HepG2 (cell line): ENCODE measurements at places on chromosomes 2 and 18. TPM values are rescaled to one million over a fixed set of nuclear protein-coding genes. Genes with fewer than 3 reads are reported as not detected.

DNA sequence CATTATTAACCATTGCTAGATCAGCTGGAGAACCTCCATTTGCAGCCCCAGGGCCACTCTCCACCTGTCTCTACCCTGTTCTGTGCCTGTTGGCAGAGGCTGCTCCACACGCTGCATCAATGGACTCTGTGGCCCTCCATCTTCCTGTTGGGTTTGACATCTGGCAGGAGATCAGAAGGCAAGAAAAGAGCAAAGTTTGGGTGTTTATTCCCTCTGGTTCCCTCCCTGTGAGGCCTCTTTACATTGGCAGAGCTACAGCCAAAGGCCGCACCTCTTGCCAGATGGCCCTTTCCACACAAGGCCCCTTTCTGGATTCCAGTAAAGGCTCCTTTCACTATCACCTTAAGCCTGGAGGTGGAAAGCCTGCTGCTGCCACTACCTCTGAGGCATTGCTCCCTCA, 110.9 kb upstream of the RND3 start:
- no peaks in the 10 kb centered on the region for H3K27me3 ChIP-seq
- no peak overlapping the region for H3K27ac ChIP-seq
- DNase-seq, result no peak
- no peaks in the 10 kb centered on the region for H3K36me3 ChIP-seq
- peaks cover 8% of the 10 kb centered on the region for H3K4me1 ChIP-seq

DNA sequence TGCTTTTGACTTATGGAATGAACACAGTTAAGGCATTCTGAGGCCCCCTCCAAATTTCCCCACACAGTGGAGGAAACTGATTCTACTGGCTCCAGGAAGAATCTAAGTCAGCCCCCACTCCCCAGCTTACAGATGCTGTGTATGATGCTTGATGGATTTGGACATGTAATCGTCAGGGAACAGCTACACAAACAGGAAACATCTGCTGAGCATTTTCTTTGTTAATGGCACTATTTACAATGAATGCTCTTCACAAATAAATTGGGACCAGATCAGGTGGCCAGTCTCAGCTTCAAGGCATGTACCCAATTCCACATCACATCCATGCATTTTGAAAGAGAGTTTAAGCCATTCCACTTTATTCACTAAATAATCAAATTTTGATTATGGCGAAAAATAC, 562.3 kb downstream of the SOX11 start:
- H3K4me3 ChIP-seq, result no peak overlapping the region
- no peak overlapping the region for H3K27ac ChIP-seq
- H3K27me3 ChIP-seq, result no peaks in the 10 kb centered on the region
- no peaks in the 10 kb centered on the region for H3K36me3 ChIP-seq
- no peaks in the 10 kb centered on the region for H3K4me1 ChIP-seq
- no peak for DNase-seq

DNA sequence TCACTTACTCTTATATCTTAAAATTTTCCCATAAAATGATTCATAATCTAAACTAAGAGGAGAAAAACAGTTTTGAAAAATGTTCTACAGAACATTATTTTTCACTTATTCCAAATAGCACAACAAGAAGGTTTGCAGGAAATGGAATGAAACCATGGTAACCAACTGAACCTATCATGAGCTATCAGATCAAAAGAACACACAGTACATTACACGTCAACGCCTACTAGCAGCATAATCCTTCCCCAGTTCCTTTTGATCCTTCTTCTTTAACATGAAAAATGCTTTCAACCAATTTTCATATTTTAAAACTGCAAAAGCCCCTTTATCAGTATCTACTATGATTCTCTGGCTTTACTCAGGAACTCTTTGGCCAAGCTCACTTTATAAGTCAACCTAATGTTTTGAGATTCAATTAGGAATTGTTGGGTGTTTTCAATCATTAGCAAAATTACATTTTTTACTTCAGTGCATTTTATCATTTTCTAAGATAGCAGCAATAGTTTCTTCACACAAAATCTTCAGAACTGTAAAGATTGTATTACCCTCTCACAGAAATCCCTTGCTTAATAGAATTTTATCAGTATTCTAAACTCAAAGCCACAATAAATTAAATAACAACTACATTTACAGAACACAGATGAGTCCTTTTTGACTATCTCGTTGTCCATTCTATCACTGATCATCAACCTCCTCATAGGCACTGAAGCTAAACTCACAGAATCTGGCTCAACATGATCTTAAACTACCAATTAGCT, 102.5 kb downstream of the CHN1 start:
- no peak overlapping the region for H3K4me3 ChIP-seq
- H3K36me3 ChIP-seq, result no peaks in the 10 kb centered on the region
- no peaks in the 10 kb centered on the region for H3K27me3 ChIP-seq
- no peak for DNase-seq
- H3K4me1 ChIP-seq, result no peaks in the 10 kb centered on the region

Gene TANC1
- total RNA-seq, result 2.3 and 2.8 TPM in 2 replicates

GRCh38 chr2:10002109-10002508, 41.2 kb upstream of the KLF11 start:
- no peaks in the 10 kb centered on the region for H3K27me3 ChIP-seq
- peaks cover 32% of the 10 kb centered on the region; the same call in 2 of the 3 replicates for H3K36me3 ChIP-seq
- H3K4me3 ChIP-seq, result no peak overlapping the region
- no peaks in the 10 kb centered on the region for H3K4me1 ChIP-seq
- H3K27ac ChIP-seq, result no peak overlapping the region
- no peak for DNase-seq

Gene NYAP2
- not detected in 2 replicates for total RNA-seq

Gene EFEMP1
- not detected in 2 replicates for total RNA-seq

Gene SULT1C4
- 1.3 and 2.6 TPM in 2 replicates for total RNA-seq

GRCh38 chr2:216992056-216992675, 132.3 kb upstream of the TNP1 start:
- no peak for DNase-seq
- H3K4me3 ChIP-seq, result no peak overlapping the region
- no peak overlapping the region for H3K27ac ChIP-seq
- H3K36me3 ChIP-seq, result no peaks in the 10 kb centered on the region

Gene SKOR2
- total RNA-seq, result not detected in 2 replicates

DNA sequence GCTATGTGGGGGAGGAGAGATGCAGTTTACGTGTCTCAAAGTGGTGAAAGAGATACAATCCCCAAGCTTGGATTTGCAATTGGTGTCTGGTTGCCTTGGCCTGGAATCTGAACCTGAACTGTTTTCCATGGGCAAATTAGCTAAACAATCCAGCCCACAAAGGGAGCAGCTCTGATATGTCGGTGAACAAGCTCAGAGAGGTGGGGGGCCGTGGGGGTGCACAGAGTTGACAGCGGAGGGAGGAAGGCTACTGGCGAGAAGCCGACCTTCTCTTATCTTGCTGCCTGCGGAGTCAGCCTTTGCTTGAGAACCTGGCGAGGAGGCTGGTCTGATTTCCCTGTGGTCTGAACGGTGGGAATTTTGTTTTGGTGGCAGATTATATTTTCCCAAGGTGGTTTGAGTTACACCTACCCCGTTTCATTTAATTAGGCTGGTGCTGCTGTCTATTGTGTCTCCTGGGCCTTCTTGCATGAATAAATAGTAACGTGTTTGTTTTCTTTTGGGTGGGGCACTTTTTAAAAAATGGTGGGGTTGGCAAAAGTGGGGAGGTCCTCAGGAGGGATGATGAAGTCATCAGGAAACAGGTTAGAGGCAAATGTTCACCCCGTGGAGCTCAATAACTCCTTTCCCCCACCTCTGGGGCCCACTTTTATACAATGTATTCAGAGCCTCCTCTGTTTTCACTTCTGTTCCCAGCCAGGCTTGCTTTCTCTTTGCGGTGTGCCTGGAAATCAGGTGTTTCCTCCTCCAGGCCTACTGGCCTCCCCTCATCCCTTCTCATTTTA, 80.9 kb upstream of the IGFBP5 start:
- no peaks in the 10 kb centered on the region for H3K27me3 ChIP-seq
- H3K27ac ChIP-seq, result no peak overlapping the region
- H3K4me1 ChIP-seq, result peaks cover 12% of the 10 kb centered on the region
- no peaks in the 10 kb centered on the region for H3K36me3 ChIP-seq
- H3K4me3 ChIP-seq, result no peak overlapping the region
- no peak for DNase-seq

DNA sequence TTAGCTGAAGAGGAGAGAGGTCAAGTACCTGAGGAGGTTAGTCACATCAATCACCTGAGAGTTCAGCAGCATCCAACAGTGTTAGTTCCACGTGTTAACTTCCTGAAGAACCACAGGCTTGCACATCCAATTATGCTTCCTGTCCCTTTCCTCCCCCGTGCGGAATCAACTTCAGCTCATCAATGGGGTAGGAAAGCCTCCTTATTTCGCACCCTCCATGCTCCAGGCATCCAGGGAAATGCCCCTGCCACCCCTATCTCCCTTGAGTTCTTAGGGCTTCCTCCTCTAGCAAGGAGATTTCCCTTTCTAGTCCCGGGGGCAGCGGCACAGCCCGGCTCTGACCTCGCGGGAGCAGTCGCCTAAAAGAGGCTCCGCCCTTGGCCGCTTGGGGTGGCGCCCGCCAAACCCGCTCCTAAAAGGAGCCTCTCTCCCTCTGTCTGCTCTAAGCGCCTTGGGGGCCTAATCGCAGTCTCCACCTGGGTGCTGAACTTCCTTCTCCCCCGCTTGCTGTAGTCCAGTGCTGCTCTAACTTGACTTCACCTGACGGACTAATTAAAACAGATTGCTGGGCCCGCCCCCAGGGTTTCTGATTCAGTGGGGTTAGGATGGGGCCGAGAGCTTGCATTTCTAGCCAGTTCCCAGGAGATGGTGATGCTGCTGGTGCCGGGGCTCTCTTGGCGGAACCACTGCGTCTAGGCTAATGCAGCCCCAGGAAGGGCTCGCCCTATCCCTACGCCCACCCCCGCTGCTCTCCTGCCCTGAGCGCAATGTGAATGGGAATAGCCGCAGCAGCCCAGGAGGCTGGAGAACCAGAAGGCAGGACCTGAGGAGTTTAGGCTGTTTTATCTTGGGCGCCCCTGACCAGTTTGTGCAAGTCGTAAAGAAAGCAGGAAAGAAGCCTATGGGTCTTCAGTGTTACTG, 3.4 kb upstream of the TET3 start:
- H3K27me3 ChIP-seq, result peaks cover 53% of the 10 kb centered on the region; the same call in 2 of the 3 replicates
- H3K27ac ChIP-seq, result no peak overlapping the region
- no peaks in the 10 kb centered on the region for H3K36me3 ChIP-seq
- peak overlapping the region; percentile 63 for H3K4me3 ChIP-seq
- H3K4me1 ChIP-seq, result peaks cover 56% of the 10 kb centered on the region
- DNase-seq, result peak; percentile 25

GRCh38 chr2:129755786-129756185, 223.7 kb upstream of the RAB6C start:
- H3K36me3 ChIP-seq, result no peaks in the 10 kb centered on the region
- H3K4me3 ChIP-seq, result no peak overlapping the region
- DNase-seq, result no peak
- H3K27me3 ChIP-seq, result peaks cover 6% of the 10 kb centered on the region; the same call in 1 of the 2 replicates
- H3K4me1 ChIP-seq, result no peaks in the 10 kb centered on the region

DNA sequence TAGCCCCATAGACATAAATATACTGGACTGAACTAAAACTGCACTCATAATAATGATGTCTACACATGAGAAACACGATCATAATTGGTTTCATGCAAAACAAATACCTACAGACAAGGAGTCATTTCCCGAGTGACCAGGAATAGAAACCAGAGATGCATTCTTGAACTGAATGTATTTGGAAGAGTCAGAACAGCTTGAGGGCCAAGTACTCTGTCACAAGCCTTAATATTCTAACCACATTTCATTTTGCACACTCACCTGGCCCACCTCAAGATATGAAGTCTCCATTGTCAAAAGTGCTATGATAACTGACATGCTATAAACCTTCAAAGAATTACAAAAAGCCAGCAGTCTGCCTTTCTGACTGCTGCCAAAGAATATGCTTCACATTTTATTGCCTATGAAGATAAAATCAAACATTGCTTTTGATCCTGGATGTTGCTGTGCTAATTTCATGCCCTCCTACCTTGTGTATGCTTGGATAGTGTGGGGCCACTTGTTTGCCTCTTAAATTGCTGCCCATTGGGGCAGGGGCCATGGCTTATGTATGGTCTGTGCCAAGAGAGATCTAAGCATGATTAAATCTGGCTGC, 18.9 kb upstream of the ASAP2 start:
- H3K4me3 ChIP-seq, result no peak overlapping the region
- H3K4me1 ChIP-seq, result peaks cover 44% of the 10 kb centered on the region
- H3K27ac ChIP-seq, result no peak overlapping the region
- no peak for DNase-seq

Gene PPM1B
- total RNA-seq, result 24.4 and 33.6 TPM in 2 replicates

- H3K27me3 ChIP-seq, result no peaks in the 10 kb centered on the region
- no peak overlapping the region for H3K4me3 ChIP-seq
- peaks cover 57% of the 10 kb centered on the region for H3K4me1 ChIP-seq
Observed at GRCh38 chr2:72676341-72677025, 149.3 kb downstream of the EXOC6B start.

DNA sequence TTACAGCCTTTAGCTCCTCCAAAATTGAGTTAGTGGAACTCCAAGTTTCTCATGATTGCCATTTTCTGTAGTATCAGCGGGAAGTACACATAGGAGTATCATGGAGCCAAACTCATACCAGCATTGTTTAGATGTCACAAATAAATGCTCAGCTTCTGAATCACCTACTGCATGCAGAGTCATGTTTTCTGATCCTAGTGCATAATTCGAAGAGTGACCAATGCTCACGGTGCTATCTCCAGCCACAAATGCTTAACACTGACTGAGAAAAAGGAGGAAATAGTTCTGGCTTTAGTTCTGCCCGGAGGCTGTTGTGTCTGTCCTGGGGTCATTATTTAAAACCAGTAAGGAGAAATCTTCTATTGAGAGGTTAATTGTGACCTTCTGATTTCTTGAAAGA, 45.4 kb upstream of the LRATD1 start:
- H3K4me3 ChIP-seq, result no peak overlapping the region
- H3K27me3 ChIP-seq, result no peaks in the 10 kb centered on the region
- DNase-seq, result no peak

Gene CAPN13
- not detected in 2 replicates for total RNA-seq

GRCh38 chr2:119225926-119226325, 2.3 kb downstream of the STEAP3 start:
- H3K27ac ChIP-seq, result no peak overlapping the region
- H3K4me1 ChIP-seq, result peaks cover 44% of the 10 kb centered on the region
- H3K27me3 ChIP-seq, result 0 out of 3 replicates have a peak, but pooled peaks cover 4% of the 10 kb centered on the region
- 0 out of 3 replicates have a peak, but pooled peaks cover 4% of the 10 kb centered on the region for H3K36me3 ChIP-seq
- H3K4me3 ChIP-seq, result no peak overlapping the region

- H3K4me1 ChIP-seq, result peaks cover 49% of the 10 kb centered on the region
- no peaks in the 10 kb centered on the region for H3K27me3 ChIP-seq
- DNase-seq, result no peak
- H3K4me3 ChIP-seq, result no peak overlapping the region
- H3K36me3 ChIP-seq, result no peaks in the 10 kb centered on the region
- H3K27ac ChIP-seq, result no peak overlapping the region
Observed at GRCh38 chr2:145846982-145847381, 1327.1 kb upstream of the ZEB2 start.

DNA sequence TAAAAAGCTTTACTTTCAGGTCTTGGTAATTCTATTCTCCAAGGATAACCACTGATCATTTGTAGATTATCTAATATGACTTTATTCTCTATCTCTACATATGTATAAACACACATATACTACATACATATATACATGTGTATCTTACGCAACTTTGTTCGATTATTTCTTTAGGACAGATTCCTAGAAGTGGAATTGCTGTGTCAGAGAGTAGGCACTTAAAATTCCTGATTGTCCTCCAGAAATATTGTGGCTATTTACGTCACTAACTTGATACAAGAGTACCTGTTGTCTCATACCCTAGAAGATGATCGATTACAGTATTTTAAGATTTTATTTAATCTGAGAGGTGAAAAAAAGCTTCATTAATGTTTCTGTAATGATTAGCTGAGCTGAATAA, 57.9 kb downstream of the FAM98A start:
- H3K36me3 ChIP-seq, result no peaks in the 10 kb centered on the region
- H3K27me3 ChIP-seq, result no peaks in the 10 kb centered on the region
- H3K4me3 ChIP-seq, result no peak overlapping the region
- H3K4me1 ChIP-seq, result no peaks in the 10 kb centered on the region
- no peak overlapping the region for H3K27ac ChIP-seq

GRCh38 chr2:152132306-152132705, 33.5 kb upstream of the CACNB4 start:
- no peak overlapping the region for H3K27ac ChIP-seq
- no peak for DNase-seq
- no peaks in the 10 kb centered on the region for H3K36me3 ChIP-seq
- H3K4me1 ChIP-seq, result peaks cover 15% of the 10 kb centered on the region

Gene PSMA8
- not detected in 2 replicates for total RNA-seq
